ENCODE measurements at places on chromosomes 6 and 20.

- no peak for DNase-seq
Measured at GRCh38 chr6:2852921-2853322, 11.3 kb upstream of the SERPINB1 start.

DNA sequence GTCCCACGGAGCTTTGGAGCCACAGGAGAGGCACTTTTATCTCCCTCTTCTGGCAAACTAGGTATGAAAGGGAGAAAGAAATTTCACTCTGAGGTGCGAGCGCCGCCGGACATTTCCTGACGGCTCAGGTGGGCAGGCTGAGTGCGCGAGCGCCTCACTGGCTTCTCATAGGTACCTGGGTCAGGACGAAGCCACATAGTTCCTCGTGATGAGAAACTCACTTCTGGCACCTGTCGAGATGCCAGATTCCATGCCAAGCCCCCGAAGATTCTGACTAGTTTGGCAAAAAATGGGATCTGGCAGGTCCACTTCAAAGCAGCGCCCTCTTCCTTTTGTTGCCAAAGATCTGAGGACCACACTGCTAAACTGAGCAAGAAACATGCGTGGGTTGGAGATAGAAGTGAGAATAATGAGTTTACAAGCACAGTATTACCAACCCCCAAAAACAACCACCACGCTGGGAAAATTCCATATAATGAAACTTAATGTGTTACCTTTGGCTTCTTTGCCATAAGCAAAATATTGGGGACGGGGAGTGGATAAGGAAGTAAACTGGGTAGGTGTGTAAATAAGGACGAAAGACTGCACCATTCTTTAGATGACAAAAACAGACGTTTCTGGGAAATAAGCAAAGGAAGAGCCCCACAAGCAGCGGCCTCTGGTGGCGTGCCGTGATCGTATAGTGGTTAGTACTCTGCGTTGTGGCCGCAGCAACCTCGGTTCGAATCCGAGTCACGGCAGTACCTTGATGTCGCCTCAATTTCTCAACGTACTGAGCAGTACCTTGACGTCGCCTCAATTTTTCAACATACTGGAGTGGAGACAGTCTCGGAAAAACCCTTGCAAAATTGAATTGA, 89.8 kb upstream of the PRSS16 start:
- DNase-seq, result peak; percentile 86

GRCh38 chr6:85677234-85677956, 34.7 kb upstream of the SYNCRIP start:
- DNase-seq, result no peak

- no peak for DNase-seq
Measured at GRCh38 chr6:161833099-161833860, 559.4 kb upstream of the AGPAT4 start.

- DNase-seq, result no peak
Measured at GRCh38 chr6:72657407-72658197, 35.7 kb downstream of the KCNQ5 start.

DNA sequence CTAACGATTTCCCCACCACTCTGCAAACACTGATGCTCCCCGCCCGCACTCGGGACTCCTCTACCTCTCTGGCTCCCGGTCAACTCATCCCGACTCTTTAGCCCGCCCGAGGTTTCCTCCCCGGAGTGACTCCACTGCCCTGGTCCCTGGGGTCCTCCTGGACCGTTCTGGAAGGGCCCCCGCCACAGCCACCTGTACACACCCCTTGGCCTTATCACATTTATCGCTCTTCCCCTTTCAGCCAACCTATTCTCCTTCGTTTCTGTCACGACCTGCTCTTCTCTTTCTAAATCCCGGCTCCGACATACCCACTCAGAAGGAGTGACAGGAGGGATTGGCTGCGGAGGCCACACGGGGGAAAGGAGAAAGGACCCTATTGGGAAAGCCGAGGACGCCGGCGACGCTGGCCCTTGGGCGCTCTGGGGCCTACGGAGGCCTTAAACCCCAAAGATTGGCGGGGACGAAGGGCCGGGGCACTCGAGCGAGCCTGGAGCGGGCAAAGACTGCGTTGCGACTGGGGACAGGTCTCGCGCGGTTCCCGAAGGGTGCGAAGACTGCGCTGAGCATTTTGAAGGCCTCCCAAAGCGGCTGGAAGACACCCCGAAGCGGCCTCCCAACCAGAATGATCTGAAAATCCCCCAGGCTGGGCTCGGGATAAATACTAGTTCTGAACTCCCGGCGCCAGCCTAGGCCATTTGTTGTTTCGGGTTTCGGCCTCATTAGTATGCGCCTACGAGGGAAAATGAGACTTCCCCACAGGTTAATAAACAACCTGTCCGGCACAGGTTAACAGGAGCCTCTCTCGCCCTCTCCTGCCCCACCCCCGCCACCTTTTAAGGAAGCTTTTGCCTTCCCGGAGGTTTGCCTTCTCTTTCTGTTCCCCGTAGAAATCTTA, 9.2 kb downstream of the SIM1 start:
- DNase-seq, result no peak

GRCh38 chr6:37160922-37161778, 8.8 kb upstream of the PIM1 start:
- no peak for DNase-seq

DNA sequence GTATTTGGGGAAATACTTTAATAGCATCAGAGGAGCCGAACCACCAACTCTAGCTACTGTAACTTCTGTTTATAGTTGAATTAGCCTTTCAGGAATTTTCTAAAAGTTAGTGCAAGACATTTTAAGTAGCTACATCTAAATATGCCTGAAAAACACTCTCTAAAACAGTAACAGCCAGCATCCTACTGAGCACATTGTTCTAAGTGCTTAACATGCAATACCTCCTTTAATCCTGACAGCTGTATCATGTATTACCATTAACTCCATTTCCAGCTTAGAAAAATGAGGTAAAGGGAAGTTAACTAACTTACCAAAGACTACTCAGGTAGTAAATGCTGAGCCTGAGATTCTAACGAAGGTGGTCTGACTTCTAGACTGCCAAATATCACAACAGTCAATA, 120.7 kb downstream of the DST start:
- no peak for DNase-seq

DNA sequence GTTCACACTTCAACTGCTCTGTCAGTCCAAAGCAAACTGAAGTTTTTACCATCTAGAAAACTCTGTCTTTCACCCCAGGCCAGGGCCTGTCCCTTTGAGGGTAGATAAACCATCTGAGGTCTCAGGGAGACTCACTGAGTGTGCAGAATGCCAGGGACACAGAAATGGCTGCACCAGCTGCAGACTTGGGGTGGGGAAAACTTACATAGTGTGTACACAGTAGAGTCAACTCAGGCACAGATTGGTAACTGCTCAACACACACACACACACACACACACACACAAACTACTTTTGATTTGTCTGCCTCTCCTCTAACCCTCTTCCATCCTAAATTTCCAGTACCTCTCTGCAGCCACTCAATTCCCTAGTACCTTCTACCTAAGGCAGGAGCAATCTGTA, 374.9 kb upstream of the JAG1 start:
- DNase-seq, result no peak

DNA sequence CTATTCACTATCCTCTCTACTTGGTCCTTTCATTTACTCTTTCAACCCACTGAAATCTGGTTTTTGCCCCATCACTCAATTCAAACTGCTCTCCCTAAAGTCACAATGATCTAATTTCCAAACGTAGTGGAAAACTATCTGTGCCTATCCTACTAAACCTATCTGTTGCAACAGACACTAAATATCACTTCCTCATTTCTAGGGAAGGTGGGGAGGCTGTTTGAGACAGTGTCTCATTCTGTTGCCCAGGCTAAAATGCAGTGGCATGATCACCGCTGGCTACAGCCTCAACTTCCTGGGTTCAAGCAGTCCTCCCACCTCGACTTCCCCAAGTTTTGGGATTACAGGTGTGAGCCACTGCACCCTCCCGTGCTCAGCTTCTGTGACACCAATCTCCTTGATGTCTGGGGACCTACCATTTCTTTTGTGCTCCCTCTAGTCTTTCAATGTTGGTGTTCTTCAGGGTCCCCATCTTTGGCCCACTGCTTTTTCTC, 8.8 kb downstream of the RANBP9 start:
- no peak for DNase-seq

DNA sequence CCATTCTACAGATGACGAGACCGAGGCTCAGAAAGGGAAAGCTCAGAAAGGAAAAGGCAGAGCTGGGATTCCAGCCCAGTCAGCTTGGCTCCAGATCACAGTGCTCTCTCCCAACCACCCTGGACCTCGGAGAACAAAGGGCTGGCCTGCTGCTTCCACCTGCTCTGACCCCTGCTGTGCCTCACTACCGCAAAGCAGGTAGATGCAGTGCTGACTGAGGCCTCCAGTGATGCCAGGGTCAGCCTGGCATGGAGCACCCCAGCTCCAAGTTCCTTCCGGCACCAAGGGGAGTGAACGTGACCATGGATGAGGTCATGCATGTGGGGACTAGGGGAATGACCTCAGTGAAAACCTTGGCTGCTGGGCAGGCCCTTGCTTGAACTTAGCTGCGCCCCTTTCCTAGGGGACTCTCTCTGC, 20.7 kb upstream of the TLDC2 start:
- DNase-seq, result no peak

GRCh38 chr6:76026101-76026500, 46.4 kb downstream of the IMPG1 start:
- no peak for DNase-seq

GRCh38 chr6:9646342-9647070, 768.4 kb downstream of the TFAP2A start:
- DNase-seq, result peak; percentile 2

DNA sequence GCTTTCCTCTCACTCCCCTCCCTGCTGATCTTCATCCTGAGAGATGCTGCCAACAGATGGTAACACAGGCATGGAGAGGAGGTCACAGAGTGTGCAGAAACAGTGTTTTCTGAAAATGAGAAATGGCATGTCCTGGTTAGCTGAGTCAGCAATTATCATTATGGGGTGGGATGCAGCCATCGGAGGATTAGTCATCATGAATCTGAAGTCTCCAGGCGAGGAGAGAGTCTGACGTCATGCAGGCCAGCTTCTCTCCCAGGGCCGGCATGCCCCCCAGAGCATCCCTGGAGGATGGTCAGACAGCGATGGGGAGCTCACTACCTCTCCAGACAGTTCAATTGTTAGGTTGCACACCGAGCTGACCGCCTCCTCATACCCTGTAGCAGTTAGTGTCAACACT, 4.7 kb upstream of the GTSF1L start:
- no peak for DNase-seq
